ENCODE measurements at places on chromosomes 4 and X.

DNA sequence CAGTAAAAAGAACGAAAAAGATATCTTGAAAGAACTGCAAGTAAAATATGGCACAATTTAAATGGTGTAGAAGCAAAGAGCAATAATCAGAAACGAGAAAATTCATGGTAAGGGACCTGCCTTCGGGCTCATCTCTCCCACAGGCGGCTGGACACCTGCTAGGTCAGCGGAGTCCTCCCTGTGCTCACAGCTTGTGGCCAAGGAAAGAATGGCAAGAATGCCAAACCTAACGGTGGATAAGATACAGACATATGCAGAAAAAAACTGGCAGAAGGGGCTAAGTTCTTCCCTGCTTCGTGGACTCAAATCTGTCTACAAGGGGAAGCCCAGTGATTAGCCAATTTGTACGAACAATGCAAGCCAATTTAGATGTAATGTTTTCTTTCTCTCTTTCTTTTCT, 152.1 kb upstream of the VCX start:
- DNase-seq: no peak

DNA sequence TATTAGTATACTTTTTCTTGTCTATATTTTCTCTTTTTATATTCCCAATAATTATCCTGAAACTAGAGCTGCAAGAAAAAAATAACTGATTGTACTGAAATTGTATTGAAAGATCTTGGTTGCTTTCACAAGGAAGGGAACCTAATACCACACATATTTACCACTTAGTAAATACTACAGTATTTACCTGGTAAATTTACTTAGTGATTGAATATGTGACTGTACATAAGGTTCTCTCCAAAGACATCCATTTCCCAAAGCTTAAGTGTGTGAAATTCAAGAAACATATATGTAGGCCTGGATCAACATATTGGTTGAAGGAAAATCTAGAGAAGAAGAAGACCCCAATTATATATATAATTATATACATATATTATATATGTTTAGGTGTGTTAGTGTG, 1272.7 kb downstream of the C4orf33 start:
- DNase-seq: no peak

- DNase-seq: no peak
These were observed 1.6 kb downstream of the GRIA2 start for GRCh38 chr4:157221895-157222770.

DNA sequence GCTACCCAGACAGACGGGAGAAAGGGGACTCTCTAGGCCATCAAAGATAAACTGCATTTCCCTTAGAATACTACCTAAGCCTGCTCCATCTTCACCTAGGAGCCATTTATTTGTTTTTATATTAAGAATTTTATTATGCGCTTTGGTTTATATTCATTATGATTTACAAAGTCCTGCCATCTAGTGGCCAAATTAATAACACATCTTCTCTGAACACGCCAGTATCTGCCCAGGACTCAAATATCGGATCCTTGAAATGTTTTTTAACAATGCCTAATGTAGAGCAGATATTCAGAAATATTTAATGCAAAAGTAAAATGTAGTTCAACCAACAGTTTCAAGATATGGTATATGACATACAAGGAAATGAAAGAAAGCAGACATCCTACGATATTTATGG, 20.8 kb upstream of the PRPS2 start:
- DNase-seq: no peak

- no peak for DNase-seq
These were observed 46.1 kb upstream of the TLR2 start for GRCh38 chr4:153638011-153638410.

Measured in stimulated activated CD4-positive, alpha-beta T cell treated with anti-CD3 and anti-CD28 coated beads, TNF-alpha, amount 100 ng/mL, for 4 hours (primary cell).